ENCODE measurements at places on chromosomes 2 and 18. TPM values are rescaled to one million over a fixed set of nuclear protein-coding genes. Genes with fewer than 3 reads are reported as not detected.

GRCh38 chr2:160646684-160647444 is 153.3 kb upstream of the RBMS1 start:
- ATAC-seq: peak; percentile 88

GRCh38 chr18:49751427-49752094 is 61.8 kb downstream of the ACAA2 start:
- peak; percentile 29 for ATAC-seq

GRCh38 chr2:231161252-231161839 is 36.5 kb upstream of the HTR2B start:
- no peak for ATAC-seq

RABL2A gene
- total RNA-seq: 5.3 TPM

TSPYL6 gene
- total RNA-seq: not detected

SCN2A gene
- 0.04 TPM for total RNA-seq

All from esophagus mucosa (tissue), 1 donor.